ENCODE measurements at places on chromosomes 5 and 9.

DNA sequence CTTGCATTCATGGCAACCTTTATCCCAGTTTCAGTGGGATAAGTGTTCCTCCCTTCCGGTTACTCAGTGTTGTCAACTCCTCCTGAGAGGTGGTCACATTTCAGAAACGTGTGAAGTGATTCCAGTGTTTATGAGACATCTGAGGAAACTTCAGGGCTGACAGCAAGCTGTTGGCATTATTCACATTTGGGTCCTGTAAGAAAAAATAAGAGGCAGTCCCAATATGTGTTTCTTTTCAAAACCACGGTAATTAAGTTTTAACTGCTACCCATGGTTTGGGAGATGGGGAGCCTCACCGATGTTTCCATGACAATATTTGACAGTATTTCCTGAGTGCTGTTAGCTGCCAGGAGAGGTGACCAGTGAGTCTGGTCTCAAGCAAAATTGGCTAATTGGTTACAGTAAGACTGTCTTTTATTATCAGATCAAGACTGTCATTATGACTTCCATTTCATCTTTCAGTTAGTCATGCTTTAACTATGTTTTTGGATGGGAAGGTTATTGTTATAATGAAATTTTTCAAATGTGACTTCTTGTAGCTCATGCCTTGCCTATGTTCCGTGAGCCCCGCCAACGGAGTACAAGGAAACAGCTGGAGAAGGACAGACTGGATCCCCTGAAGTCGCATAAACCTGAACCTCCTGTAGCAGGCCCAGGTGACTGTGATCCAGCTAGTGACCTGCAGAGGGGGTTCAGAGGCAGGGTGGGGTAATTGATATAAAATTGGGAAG lies 115.3 kb downstream of the GDNF start:
- DNase-seq, result no peak

GRCh38 chr5:39928709-39929108 lies 503.9 kb upstream of the DAB2 start:
- no peak for DNase-seq

GRCh38 chr5:15694696-15695214 lies 194.8 kb downstream of the FBXL7 start:
- peak; percentile 48 for DNase-seq

DNA sequence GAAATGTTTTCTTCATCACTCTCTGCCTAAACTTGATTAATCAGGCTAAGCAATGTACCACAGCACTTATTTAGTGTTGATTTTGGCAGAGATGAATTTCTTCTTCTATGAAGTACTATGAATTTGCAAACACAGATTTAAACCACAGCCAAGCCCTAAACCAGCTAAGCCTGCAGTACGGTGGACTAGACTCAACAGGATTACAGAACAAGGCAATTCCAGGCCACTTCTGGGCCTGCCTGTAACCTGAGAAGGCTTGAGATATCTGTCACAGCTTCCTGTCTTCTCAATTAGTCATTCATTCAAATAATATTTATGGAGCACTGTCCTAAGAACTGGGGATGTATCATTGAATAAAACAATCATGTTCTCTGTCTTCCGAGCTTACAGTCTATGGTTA lies 32.4 kb upstream of the CAST start:
- peak; percentile 91 for DNase-seq

- peak; percentile 86 for DNase-seq
Measured at GRCh38 chr5:154371687-154372086, 74.1 kb upstream of the SAP30L start.

DNA sequence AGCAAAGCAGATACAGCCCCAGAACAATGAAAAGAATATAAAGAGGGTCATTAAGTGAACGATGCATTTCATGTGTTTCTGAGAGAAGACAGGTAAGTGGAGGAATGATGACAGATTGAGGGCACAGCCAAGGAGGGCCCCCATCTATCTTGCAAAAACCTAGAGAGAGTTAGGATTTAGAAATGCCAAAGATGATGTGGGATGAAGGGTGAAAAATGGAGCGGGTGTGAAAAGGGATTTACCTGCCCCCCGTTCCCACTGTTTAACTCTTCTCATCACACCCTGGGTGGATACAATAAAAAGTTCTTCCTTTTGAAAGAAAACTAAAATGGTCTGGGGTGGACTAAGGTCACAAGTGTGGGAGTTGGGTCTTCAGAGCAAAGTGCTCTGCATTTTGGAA lies 18.5 kb upstream of the PPP2R2B start:
- no peak for DNase-seq

DNA sequence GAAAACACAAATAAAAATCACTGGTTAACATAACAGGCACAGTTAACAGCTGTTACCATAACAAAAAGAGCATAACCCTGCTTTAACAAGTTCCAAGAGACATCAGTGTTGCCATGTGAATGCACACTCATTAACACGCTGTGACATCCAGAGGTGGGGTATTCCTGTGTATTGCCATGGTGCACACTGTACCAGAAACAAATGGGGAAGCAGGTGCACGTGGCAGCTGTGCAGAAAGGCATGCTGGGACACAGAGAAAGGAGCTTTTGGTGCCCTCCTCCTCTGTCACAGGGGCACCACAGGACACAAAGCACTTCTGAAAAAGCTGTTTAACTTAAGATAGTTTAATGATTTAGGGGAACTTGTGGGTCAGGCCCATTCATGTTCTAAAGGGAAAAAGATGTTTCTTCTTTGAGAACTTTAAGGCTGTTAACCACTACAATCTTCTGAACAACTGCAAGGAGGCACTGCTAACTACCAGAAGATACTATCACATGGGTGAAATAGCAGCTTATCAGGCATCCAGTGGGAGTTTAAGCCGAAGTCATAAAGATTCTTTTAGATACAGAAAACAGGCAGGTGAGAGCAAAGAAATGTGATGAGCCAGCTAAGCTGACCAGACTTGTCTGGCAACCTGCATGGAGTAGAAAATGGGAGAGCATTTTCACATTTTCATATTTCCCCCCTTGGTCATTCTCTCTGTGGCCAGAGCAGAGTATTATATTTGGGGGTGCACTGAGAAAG lies 56.4 kb upstream of the GOLPH3 start:
- no peak for DNase-seq

GRCh38 chr5:174589011-174589410 lies 135.4 kb upstream of the MSX2 start:
- DNase-seq, result no peak

DNA sequence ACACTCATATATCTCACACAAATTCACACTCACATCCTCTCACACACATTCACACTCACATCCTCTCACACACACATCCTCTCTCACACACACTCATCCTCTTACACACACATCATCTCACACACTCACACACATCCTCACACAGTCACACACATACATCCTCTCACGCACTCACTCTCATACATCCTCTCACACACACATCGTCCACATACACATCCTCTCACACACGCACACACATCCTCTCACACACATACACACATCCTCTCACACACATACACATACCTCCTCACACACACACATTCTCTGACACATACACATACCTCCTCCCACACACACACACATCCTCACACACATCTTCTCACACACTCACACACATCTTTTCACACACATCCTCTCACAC lies 129.1 kb upstream of the SLC30A5 start:
- DNase-seq, result no peak

DNA sequence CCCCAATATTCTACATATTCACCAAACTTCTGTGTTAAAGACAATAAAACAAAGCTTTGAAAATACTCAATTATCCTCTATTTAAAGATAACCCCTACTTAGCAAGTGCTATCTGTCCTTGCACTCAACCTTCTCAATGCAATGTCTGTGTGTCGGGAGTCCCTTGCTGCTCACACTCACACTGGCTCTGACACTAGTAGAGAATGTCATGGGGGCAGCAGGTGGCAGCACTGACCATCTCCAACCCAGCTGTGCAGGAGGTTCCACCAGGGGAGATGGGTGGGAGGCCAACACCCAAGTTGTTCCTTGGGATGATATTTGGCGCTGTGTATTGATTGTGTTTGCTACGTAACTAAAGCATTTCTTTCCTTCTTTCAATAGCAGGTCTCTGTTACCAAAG lies 59.4 kb upstream of the SIMC1 start:
- DNase-seq, result no peak

GRCh38 chr9:37398464-37399025 lies 24.0 kb upstream of the GRHPR start:
- DNase-seq, result no peak

DNA sequence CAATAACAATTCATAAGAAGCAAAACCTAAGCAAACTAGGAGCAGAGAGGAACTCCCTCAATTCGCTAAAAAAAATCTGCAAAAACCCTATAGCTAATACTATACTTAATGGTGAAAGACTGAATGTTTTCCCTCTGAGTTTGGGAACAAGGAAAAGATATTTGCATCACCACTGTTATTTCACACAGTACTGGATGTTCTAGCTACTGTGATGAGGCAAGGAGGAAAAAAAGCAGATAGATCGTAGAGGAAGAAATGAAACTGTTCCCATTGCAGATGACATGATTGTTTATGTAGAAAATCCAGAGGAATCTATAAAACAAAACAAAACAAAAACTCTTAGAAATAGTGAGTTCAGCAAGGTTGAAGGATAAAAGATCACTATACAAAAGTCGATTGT lies 116.7 kb downstream of the PHF2 start:
- DNase-seq, result no peak

GRCh38 chr5:58751222-58751837 lies 168.5 kb downstream of the RAB3C start:
- DNase-seq, result peak; percentile 81

DNA sequence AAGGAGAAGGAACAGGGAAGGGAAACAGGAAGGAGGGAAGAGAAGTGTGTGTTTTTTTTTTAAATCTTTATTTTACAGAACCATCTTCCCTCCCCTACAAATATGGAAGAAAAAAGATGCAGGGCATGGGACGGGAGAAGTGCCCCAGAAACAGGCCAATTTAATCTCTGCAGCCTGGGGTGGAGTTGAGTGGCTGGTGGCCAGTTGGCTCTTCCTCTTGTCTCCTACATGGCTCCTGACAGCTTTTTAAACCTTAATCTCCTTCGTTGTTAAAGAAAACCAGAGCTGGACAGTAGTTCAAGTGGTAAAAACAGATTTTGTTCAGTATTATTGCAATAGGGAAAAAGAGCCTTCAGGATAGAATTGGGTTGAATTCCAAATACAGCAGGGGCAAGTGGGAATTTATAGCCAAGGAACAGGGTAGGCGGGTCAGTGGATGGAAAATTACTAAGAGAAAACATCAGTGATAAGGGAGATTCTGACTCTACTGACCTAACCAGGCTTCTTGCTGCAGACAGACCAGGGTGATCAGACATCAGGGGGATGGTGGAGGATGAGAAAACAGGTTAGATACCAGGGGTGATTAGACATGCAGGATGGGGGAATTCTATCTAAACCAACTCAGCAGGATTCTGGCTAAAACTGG lies 125.1 kb upstream of the CLINT1 start:
- DNase-seq, result no peak

DNA sequence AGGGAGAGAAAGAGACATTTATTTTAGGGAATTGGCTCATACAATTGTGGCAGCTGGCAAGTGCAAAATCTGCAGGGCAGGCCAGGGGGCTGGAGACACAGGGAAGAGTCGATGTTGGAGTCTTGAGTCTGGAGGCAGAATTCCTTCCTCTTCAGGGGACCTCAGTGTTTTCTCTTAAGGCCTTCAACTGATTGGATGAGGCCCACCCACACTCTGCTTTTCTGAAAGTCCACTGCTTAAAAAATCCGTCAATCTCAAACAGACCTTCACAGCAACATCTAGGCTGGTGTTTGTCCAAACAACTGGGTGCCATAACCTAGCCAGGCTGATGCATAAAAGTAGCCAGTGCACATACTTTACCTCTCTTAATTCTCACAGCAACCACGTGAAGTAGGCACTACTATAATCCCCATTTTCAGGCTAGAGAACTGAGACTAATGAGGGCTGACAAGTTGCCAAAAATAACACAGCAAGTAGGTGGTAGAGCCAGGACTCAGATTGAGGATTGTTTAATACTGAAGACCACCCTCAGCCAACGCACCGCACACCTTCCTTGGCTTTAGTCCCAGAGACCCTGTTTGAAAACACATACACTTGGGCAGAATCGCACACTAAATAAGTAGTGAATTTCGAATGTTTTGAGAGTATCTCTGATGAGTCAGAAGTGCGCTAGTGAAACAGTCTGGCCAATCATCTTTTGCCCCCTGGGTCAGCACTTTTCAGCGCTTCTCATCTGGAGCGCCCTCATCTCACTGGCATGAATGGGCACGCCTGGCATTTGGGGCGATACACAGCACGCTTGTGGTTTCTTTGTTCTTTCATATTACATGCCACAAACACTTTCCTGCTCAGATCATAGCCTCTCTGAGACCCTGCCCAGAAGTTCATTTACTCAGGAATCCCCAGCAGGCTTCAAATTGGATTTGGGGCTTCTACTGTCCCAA lies 591.4 kb downstream of the CCDC171 start:
- no peak for DNase-seq

DNA sequence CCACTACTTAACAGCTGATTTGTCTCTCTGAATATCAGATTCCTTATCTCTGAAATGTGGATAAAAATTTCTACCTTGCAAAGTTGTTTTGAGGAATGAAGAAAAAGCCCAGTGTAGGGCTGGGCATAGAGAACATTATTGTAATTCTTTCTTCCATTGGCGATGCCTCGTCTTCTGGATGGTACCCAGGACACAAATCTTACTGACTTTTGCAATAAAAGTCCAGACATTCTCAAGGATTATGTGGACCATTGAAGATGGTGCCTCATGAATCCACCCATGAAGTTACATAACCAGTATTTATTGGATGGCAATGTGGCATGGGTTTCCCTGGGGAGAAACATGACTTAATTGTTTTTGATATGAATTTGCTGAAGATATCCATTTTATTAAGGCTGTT lies 33.1 kb downstream of the NNT start:
- DNase-seq, result no peak
